ENCODE measurements at places on chromosomes 4 and X. TPM values are rescaled to one million over a fixed set of nuclear protein-coding genes. Genes with fewer than 3 reads are reported as not detected.

- no peak for DNase-seq
Observed at GRCh38 chr4:187321711-187322110, 598.1 kb upstream of the FAT1 start.

GRCh38 chrX:134718966-134719317 lies 60.7 kb upstream of the PLAC1 start:
- no peak for DNase-seq

DNA sequence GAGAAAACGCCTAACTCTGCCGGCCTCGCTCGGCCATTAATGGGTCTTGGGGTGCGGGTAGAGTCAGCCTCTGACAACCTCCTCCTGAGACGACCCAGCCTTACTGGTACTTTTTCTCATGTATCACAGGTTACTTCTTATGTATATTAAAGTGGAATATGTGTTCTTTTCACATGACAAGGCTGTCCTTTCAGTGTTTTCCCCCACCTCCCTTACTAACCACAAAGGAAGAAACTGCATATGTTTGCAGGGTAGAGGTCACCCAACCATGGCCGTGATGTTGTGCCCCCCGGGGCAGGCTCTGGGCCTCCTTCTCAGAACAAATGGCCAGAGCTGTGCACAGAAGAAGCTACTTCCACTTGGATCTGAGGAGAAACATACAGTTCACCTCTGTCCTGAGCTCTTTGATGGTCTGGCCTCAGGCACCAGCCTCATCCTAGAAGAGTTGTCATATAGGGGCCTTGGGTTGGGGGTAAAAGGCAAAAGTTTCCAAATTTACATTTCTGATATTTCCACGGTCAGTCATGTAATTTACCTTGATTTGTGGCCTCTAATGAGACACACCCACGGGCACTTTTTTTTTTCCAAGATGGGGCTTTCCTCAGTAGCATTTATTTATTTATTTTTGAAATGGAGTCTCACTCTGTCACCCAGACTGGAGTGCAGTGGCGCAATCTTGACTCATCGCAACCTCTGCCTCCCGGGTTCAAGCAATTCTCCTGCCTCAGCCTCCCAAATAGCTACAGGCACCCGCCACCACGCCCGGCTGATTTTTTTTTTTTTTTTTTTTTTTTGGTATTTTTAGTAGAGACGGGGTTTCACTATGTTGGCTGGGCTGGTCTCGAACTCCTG lies 1.9 kb downstream of the SOWAHD start:
- DNase-seq, result no peak

GRCh38 chr4:10124167-10124930 lies 7.8 kb upstream of the WDR1 start:
- no peak for DNase-seq

DNA sequence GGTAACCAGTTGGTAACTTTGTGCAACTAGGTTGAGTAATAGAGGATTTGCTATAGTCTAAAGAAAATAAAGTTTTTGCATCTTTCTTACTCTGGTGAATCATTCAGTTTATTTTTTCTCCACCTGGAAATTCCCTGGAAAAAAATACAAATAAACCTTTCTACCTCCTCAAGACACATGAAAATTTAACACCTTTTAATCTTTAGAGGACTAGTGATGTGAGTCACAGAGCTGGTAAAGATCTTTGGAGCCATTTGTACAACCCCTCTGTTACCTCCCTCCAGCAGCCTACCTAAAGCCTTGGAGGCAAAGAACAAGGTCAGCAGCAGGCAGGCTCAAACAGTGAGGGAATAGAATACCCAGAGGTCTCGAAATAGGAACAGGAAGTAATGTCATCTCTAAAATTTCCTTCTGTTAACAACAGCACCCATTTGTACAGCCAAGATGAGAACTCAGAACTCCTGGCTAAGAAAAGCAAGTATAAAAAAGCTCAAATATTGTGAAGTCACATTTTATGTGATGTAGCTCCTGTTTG lies 10.2 kb upstream of the MAOB start:
- no peak for DNase-seq

DNA sequence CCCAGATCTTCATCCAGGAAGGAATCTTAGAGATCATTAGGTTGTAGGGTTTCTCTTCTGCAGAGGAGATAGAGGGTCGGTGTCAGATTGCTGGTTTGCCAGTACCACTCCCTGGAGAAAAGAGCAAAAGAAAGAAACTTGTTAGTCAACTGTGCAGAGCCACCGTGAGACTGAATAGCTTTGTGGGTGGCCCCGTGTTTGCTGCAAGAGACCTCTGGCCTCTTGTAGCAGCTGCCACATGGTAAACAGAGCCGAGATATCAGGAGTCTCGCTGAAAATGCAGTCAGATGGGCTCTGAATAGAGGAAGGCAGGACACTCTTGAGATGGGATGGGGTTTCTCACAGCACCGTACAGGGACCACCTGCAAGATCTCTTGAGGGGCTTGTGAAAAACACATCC lies 149.7 kb downstream of the PTTG2 start:
- DNase-seq, result no peak

GRCh38 chrX:19003756-19004155 lies 19.8 kb upstream of the PHKA2 start:
- no peak for DNase-seq

DNA sequence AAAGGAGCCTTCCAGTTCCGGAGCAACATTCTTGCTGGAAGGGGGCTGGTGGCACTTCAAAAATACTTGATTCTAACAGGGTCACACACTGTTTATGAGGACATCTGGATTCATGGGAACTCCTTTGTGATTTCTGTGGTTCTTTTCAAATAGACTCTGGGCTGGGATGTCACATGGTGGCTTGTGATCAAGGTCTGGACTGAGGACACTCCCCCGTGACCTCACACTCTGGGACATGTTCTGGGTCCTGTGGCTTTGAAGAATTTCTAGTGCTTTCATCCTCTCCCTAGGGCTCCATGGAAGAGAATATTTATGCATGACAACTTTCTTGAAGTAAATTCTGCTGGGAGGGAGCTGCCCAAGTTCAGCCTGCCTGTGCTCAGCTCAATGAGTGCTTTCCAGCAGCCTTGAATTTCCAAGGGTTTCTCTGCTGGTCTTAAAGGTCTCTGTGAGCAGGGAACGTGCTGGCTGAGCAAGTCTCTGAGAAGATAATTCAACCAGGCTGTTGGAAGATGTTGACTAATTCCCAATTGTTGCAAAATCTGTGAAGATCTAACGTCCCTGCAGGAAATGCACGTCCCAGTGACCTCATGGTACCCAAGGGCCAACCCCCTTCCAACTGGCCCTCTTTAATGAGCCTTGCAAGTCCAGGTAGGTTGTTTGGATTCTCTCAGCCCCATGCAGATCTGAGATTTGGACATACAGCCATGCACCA lies 36.3 kb downstream of the GPR143 start:
- no peak for DNase-seq

- peak; percentile 15 for DNase-seq
Observed at GRCh38 chr4:76251441-76252270, at the start of gene FAM47E. FAM47E (plus strand) TSS chr4:76251721; CDS start chr4:76251747, 26 bp downstream.

GRCh38 chr4:164768516-164768915 lies 14.6 kb downstream of the SMIM31 start:
- no peak for DNase-seq

GRCh38 chrX:72057331-72057730 lies 74.4 kb downstream of the RTL5 start:
- DNase-seq, result no peak

DNA sequence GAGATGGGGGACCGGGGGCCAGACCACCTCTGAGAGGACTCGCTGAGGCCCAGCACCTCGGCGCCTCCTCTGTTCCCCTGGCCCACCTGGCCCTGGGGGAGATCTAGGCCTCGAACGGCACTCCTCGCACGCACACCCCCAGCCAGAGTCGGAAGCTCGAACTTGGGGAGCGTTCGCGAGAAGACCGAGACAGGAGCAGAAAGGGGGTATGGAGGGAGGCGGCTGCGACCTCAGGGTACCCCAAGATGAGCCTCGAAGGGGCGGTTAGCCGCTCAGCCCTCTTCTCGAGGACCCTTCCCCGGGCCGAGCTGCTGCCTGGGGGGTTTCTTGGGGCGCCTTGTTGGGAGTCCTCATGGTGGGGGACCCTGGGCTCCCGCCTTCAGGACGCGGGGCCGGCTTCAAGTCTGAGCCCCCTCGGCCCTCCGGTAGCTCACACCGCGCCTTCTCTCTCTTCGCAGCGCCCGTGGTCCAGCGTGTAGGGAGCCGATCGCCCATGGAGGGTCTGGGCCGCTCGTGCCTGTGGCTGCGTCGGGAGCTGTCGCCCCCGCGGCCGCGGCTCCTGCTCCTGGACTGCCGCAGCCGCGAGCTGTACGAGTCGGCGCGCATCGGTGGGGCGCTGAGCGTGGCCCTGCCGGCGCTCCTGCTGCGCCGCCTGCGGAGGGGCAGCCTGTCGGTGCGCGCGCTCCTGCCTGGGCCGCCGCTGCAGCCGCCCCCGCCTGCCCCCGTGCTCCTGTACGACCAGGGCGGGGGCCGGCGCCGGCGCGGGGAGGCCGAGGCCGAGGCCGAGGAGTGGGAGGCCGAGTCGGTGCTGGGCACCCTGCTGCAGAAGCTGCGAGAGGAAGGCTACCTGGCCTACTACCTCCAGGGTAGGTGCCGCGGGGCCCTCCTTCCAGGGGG lies 706 bp downstream of the DUSP9 start:
- peak; percentile 23 for DNase-seq

DNA sequence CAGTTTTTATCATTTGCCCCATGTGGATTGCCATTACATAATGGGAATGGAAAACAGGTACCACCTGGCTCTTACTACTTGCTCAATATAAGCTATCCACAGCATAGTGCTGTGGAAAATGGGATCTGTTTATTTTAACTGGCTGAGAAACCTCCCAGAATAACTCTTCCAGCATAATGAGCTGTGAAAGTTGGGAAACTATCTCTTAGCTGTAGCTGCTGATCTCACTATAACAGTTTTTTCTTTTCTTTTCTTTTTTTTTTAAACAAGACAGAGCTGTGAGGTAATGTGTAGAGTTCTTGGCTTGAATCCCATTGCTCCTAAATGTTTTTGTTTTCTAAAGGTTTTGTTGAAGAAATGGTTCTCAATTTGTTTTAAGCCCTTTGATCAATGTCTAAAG lies 988.3 kb downstream of the PCDH19 start:
- no peak for DNase-seq

DNA sequence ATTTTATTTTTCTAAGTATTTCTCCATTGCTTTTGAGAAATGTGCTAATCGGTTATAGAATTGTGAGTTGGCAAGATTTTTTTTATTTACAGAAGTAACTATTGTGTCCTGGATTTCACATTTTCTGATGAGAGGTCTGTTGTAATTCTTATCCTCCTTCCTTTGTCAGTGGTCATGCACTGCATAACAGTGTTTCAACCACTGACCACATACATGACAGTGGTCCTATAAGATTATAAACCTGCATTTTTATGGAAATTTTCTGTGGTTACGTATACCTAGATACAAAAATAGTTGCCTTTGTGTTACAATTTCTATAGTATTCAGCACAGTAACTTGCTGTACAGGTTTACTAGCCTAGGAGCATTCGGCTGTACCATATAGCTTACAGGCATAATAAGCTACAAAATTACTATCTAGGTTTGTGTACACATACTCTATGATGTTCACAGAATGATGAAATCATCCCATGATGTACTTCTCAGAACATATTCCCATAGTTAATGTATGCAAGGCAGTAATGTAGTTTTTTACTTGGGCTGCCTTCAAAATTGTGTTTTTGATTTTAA lies 47.8 kb downstream of the APELA start:
- no peak for DNase-seq

DNA sequence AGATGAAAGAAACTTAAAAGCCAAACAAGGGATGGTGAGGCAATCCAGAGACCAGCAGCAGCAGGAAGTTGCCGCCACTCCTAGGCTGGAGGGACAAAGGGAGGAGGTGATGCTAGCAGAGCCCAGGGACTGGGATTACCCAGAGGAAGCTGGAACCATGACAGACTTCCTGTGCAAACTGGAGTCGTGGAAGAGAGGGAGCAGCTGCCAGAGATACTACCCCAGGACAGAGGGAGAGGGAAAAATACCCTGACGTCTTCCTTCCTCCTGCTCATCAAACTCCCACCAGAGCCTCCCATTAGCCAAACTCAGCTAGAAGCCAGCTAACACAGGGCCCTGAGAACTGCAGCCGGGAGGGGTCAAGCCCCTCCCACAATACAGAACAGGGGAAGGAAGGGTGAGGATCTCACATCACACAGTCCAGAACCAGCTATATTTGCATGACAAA lies 101.2 kb upstream of the KLF3 start:
- no peak for DNase-seq

- no peak for DNase-seq
Observed at GRCh38 chr4:178205826-178206225, 763.6 kb upstream of the AGA start.

DNA sequence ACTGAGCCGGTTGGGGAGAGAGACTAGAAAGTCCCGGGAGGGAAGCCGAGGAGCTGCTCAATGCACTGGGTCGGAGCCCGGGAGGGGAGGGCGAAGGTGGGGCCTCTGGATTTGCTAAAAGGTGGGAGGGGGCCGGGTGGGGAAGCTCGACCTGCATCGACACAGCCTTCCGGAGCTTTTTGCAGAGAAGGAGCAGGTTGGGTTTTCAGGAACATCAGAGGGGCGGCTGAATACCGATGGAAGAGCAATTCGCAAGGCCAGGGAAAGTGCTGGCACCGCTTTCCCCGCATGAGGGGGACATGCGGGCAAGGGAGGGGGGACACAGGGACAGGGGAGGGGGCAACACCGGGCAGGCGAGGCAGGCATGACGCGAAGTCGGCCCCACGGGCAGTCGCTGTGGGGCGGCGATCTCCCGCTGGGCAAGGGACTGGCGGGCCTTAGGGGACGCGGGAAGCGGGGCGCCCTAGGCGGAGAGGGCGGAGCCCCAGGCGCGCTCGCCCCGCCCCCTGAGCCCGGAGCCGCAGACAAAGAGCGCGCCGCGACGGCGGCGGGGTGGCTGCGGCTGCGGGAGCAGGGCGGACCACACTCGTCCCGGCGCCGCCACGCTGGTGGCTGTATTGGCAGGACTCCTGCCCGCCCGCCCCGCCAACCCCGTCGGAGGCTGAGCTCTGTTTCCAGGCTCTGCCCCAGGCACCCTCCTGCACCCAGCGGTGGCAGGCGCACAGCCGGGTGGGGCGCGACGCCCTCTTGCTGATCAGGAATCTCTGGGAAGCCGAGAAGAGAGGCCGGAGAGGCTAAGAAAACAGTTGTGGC lies 11.6 kb downstream of the PDZD4 start:
- DNase-seq, result no peak

- no peak for DNase-seq
Observed at GRCh38 chrX:64377753-64378152, 17.5 kb downstream of the MTMR8 start.

DNA sequence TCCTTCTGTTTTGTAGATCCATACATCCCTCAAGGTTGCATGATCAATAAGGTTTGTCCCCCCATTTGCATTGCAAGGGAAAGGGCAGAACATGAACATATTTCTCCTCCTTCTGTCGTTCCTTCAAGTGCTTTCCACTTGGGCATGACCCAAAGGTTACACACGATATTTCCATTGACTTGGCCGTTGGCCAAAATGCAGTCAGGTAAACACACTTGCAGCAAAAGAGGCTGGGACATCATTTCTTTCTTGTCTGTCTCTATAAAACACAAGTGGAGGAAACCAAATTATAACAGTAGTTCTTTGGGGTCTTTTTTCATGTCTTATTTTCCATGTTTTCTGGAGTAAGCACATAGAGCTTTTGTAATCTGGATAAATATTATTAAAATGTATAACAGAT lies 156.1 kb downstream of the FRAS1 start:
- no peak for DNase-seq

Gene TEC
- 0.67 TPM for polyA plus RNA-seq

Gene GATA1
- polyA plus RNA-seq, result not detected

Gene MBNL3
- 6.6 TPM for polyA plus RNA-seq

Gene HTT
- polyA plus RNA-seq, result 35.2 TPM
